ENCODE measurements at places on chromosomes 4 and X.

- no peak for DNase-seq
Observed at GRCh38 chrX:13109817-13110216, 65.4 kb upstream of the FAM9C start.

- no peak for DNase-seq
Observed at GRCh38 chr4:77073981-77074380, 1.8 kb downstream of the CCNI start.

DNA sequence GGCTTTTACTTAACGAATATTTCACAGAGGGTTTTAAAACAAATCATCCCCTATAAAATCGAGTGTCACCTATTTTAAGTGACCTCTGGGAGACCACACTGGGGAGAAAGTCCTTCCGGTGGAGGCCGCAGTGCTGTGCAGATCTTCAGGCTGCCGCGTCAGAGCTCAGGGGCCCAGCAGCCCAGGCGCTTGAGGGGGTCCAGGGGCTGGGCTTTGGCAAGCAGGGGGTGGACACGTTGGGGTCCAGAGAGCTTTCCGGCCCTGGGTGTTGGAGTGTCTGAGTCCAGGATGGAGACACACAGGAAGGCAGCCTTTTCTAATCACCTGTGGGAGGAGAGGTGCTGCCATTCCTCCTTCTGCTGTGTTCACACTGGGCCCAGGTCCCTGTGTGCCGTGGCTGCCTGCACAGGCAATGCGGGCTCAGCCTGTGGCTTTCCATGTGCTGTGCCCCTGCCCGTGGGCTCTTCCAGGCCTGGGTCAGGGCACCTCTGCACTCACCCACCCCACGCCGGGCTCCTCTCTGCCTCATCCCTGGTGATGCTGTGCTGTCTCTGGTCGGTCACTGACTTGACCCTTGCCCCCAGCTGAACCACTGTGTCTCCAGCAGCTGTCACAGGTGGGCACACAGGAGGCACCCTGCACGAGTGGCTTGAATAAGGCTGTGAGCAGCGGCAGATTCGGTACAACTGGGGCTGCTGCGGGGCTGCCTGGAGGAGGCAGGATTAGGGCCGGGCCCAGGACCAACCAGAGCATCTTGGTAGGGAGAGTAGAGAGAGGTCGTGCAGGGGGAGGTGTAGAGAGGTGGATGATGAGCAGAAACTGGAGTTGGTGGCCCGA is 10.0 kb downstream of the HTRA3 start:
- DNase-seq = peak; percentile 34

DNA sequence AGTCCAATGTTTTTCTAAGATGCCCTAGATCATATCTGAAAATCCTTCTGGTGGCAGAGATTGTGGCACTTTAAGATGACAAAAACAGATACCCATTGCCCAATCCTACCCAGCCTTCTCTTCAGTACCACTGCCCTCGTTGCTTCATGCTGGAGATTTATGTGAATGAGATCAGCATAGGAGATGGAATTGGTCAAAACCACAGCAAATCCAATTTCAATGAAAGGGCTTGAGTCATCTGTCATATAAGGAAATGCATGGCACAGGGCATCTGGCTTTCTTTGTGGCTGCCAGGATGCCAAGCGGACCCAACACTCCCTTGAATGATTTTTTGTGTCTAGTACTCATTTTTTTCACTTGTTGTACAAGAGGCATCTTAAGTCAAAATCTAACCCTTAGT is 16.8 kb downstream of the AFF2 start:
- DNase-seq = no peak

GRCh38 chr4:145829629-145830395 is 108.8 kb downstream of the ZNF827 start:
- no peak for DNase-seq

DNA sequence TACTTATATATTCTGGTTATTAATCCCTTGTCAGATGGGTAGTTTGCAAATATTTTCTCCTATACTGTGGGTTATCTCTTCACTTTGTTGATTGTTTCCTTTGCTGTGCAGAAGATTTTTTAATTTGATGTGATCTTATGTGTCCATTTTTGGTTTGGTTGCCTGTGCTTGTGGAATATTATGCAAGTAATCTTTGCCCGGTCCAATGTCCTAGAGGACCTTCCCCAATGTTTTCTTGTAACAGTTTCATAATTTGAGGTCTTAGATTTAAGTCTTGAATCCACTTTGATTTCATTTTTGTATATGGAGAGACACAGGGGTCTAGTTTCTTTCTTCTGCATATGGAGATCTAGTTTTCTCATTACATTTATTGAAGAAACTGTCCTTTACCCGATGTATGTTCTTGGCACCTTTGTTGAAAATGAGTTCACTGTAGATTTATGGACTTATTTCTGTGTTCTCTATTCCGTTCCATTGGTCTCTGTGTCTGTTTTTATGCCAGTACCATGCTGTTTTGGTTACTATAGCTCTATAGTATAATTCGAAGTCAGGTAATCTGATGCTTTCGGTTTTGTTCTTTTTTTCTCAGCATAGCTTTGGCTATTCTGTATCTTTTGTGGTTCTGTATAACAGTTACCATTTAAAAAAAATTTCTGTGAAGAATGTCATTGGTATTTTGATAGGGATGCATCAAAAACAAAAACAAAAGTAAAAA is 34.7 kb downstream of the DIAPH2 start:
- DNase-seq = no peak

DNA sequence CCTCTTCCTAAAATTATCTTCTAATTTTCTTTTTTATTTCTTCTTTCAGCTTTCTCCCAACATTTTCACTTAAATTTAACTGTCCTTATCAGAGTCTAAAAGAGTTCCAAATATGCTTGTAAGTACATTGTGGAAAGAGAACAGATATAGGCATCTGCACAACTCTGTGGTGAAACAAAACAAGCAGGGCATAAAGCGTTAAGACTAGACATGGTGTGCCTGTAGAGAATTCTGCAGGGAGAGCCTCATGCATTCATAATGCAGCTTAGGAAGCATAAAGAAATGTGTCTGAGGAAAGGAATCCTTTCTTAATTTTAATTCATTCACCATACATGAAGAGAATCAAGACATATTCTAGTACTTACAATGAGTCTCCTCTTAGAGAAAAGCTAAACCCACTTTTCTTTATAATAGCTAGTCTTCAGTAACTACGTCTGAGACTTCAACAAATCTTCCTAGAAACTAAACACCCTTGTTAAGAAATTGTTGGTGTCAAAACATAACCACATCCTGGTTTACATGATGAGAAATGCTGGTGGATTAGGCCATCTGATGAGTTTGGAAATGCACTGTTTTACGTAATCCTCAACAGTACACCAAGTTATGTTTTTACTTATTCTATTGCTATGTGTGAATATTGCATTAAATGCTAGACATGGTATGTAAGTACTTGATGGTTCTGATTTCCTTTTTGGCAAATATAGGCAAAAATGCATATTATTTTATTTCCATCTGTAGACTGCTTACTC is 307.8 kb upstream of the GIMD1 start:
- no peak for DNase-seq
